ENCODE measurements at places on chromosomes 13 and 19.

- DNase-seq, result no peak
Observed at GRCh38 chr19:43743059-43743458, 11.7 kb downstream of the SMG9 start.

- DNase-seq, result no peak
Observed at GRCh38 chr13:108383667-108384066, 114.1 kb downstream of the TNFSF13B start.

DNA sequence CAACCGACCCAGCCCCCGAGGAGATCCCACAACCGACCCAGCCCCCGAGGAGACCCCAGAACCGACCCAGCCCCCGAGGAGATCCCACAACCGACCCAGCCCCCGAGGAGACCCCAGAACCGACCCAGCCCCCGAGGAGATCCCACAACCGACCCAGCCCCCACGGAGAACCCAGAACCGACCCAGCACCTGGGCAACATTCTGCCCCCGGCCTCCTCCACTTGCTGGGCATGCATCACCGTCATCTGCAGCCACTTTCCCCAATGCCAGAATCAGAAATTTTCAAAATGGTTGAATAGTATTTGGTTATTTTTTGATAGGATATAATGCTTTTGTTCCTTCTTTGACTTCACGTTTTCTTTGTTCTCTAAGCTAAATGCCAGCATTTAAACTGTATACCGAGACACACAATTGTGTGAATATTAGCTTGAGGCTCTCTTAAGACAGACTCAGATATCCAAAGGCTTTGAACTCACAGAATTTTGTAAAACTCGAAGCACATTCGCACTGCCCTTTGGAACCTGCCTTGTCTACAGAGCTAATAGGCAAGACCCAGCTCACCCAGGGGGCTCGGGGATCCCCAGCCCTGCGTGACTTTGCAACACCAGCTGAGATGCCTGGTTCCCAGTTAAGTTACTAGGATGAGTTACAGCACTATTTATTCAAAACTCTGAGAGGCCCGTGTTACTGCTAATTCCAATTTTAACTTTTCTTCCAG, 15.5 kb upstream of the RASA3 start:
- DNase-seq, result no peak

DNA sequence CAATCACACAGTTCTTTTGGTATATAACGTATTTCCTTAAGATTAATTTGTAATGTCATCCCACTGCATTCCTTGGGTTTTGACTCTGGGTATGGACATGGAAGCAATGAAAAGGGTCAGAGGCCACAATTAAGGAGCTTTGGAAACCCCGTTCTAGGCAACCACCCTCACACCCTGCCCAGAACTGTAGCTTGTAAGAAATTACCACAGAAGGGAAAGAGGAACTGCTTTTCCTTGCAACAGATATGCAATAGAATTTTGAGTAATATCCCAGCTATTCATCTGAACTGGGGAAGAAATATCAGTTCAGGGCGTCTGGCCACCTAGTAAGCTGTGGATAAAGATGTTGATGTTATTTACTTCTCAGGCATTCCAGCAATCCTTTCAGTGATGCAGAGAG, 985 bp upstream of the CLC start:
- DNase-seq, result no peak

DNA sequence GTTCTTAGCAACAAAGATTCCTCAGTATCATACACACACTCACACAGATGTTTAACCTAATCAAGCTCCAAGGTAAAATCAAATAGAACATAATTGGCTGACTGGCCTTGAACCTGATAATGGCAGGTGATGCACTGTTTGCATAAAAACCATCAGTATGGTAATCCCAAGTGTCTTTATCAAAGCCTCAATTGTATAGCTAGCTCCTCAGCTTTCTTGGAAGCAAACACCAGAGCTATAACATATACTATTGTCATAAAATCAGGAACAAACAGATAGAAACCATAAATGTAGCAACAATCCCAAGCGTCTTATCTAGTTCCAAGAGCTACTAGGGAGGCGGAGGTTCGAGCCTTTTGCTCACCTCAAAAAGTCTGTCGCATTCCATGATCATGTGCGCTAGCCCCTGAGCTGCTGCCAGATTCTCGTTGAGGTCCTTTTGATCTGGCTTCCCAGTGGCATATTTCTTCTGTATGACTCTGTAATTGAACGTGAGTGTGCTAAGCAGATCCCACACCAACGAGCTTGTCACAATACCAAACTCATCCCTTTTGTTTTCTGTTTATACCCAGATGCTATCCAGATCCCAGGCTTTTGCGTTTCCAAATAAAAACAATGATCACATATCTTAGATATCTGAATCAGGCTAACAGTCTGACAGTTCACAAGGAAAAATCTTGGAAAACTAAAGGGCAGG, 95.3 kb downstream of the KL start:
- no peak for DNase-seq

- DNase-seq, result no peak
Observed at GRCh38 chr13:45422731-45423292, 4.6 kb upstream of the SLC25A30 start.

DNA sequence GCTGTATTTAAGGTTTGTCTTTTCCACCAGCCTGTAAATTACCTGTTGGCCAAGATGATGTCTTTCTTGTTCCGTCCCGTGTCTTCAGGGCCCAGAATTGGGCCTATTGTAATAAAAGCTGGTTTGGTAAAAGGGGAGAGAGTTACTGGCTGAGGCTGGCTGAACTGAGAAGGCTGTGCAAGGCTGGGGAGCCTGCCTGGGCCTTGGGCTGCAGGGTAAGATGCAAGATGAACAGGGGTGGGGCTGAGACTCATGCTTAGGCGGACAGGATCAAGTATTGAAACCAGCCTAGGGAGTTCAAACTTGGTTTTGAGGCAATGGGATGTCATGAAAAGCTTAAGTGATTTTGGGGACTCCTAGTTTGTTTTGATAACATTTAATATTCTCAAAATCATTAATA, 142.3 kb downstream of the PCCA start:
- no peak for DNase-seq

DNA sequence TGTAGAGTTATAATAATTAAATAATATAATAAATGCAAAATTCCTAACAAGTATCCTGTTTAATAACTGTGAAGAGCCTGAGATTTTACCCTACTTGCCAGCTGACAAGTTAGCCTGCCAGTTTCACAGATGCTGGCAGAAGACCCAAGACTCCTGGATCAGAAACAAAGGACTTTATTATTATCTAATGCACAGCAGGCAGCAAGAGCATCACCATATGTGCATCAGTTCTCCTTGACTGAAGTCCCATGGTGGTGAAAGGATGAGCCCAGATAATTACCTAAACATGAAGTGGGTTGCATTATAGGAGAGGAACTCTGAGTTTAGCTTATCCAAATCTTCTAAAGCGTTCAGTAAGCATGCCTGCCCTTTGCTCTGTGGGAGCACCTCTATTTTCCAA, 39.1 kb upstream of the MTIF3 start:
- DNase-seq, result no peak

DNA sequence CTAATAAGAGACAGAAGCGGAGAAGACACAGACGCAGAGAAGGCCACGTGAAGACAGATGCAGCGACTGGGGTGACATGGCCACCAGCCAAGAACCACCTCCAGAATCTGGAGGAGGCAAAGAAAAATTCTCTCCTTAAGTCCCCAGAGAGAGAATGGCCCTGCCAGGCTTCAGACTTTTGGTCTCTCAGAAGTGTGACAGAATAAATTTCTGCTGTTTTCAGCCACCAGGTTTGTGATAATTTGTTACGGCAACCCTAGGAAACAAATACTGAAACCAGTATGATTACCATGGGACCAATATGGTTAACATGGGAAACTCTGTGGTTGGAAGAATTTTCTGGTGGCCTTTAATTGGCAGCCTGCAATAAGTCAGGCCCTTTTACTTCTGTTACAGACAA, 63.9 kb upstream of the DOCK9 start:
- DNase-seq, result no peak
